ENCODE measurements at places on chromosomes 2 and 18.

DNA sequence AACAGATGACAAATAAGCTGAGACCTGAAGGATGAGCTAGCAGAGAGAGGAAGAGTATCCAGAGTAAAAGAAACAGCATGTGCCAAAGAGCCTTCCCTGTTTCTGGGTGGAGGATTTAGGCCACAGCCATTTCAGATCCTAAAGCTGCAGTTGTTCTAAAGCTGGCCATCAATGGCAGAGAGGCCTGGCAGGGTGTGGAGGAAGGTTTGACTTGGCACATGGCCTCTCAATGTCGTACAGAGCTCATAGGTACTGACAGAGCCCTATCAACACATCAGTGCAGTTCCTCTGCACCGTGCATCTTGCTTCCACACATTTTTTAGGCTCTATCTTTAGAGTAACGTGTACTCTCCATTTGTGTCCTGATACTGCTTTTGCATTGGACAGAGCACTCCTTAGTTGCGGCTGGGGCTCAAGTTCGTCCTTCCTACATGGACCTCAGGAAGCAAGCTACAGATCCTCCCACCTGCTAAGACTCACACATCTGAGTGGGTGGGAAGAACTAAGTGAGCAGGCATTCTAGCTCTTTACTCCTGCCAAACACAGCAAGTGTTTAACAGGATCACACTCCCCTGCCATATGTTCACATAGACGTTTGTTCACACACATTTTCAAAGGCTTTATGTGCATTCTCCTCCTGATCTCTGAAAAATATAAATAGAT, 3.0 kb upstream of the CHMP3 start:
- DNase-seq = no peak

GRCh38 chr18:10101729-10102128, 187.9 kb downstream of the VAPA start:
- no peak for DNase-seq

GRCh38 chr18:69689121-69689759, 258.4 kb downstream of the CD226 start:
- DNase-seq = no peak

DNA sequence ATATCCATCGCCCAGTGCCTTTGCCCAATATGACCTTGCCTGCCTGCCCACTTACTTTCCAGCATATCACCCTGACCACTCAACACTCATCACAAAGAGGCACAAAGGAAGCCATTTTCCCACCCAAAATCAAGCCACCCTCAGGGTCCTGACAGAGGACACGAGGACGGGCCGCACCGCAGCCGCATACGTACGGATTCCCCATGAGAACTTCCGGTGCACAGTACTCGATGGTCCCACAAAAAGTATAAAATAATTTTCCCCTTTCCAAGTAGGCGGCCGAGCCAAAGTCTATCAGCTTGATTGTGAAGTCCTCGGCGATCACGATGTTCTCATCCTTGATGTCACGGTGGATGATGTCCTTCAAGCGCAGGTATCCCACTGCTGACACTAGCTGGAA, 10.0 kb upstream of the MTERF4 start:
- DNase-seq = no peak

GRCh38 chr18:45006934-45007333, 326.2 kb downstream of the SETBP1 start:
- DNase-seq = no peak

DNA sequence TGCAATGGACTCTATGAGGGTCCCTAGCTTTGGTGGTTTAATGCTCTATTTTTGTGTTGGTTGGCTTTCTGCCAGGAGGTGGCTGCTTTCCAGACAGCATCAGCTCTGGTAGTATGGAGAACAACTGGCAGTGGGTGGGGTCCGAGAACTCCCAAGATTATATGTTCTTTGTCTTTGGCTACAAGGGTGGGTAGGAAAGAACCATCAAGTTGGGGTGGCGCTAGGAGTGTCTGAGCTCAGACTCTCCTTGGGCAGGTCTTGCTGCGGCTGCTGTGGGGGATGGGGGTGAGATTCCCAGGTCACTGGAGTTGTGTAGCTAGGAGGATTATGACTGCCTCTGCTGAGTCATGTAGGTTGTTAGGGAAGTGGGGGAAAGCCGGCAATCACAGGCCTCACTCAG, 976.1 kb upstream of the GYPC start:
- DNase-seq = no peak

DNA sequence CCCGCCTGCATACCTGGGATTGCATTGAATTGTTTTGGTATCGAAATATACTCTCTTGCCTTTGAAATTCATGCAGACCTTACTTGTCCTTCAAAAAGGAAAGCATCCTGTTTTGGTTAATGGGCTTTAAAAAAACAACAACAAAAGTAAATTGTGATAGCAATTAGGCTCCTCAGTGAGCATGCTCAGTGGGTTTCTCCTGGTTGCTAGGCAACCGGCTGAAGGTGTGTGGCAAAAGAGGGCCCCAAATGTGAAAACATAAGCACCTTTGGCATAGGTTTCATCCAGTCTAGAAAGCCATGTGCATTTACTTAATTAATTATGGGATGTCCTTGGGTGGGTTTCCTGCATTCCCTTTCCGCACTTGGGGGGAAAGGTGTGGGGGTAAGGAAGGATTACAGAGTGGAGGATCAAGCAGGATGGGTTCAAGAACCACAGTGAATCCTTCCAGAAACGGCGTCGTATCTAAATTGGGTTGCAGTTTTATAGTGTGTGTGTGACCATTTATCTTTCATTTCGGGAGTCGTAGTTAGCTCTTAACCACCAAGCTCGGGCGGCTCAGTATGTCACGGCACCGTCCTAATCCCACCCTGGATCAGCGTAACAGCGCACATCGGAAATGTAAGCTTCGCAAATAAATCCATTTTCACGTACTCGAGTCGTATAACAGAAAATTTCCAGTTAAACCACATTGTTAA, 274.9 kb upstream of the TCF4 start:
- no peak for DNase-seq

GRCh38 chr2:219473511-219473910, 25.2 kb upstream of the GMPPA start:
- no peak for DNase-seq

DNA sequence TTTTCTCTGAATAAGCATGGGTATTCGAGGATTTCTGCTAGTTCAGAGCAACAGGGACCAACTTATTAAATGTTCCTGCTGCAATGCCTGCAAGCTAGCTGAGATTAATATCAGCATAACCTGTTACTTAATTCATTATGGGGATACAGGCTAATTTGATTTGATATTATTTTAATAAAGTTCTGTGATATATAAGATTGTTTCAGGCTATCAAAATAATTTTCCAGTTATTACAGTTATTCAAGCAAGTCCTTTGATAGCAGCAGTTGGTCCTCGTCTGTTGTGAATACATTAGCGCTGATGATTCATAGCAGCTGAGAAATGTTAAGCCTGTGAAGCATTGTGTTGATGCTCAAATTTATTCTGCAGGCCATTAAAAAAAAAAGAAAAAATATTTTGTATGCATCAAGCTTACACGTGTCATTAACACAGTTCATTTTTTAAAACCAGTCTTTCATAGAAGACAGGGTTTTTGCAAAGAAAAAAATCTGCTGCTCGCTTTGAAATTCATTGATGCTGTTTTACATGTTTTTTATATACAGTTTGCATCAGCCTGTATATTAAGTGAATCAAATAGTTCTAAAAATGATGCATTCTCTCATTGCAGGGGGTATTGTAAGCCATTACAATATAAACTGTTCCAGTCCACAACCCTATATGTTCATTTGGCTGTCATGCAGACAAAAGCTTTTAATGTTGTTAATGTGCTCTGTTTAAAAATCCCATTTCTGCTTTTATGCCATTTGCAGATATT, 482.5 kb downstream of the BCL11A start:
- DNase-seq = no peak

DNA sequence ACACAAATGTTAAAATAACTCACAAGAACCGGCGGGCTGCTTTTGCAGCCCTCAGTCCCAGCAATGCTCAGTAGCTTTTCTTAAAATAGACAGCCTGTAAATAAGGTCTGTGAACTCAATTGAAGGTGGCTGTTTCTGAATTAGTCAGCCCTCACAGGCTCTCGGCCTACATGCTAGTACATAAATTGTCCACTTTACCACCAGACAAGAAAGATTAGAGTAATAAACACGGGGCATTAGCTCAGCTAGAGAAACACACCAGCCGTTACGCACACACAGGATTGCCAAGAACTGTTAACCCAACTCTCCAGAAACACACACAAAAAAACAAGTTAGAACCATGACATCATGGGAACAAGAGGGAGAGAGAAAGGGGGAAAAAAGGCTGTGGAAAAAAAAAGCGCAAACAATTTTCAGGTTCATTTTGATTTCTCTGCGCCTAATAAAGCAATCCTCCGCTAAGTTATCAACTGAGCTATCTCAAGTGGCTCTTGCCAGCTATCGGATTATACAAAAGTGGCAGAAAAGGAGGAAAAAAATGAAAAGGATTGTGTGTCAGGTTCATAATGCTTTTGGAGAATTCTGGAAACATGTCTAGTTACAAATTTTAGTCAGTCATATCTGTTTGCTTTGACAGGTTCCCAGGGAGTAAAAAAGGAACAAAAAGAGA, 89.1 kb downstream of the ZEB2 start:
- DNase-seq = no peak

GRCh38 chr18:24189007-24189528, 50.2 kb downstream of the CABYR start:
- DNase-seq = no peak

DNA sequence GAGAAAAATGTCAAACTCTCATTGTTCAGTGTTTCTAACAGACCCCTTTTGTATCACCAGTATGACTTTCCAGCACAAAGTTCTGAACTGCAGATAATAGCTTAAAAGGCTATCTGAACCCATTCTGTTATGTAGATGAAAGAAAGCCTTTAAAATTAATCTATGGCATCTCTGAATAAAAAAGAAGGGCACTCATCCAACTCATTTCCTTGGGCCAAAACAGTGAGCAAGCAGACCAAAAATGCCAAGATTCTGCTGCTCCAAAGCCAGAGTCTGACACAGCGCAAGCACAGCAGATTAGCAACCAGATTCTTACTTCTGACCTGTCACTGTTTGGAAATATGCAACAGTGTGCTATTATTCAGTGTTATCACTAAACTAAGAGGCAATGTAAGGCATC, 22.6 kb upstream of the ITGA6 start:
- DNase-seq = no peak

GRCh38 chr2:220585241-220585640, 957.8 kb downstream of the SLC4A3 start:
- DNase-seq = no peak

- no peak for DNase-seq
Observed at GRCh38 chr2:227117852-227118251, 46.2 kb downstream of the COL4A4 start.

GRCh38 chr18:10114717-10115463, 201.1 kb downstream of the VAPA start:
- DNase-seq = no peak

Data from NCI-H187 (cell line).